ENCODE measurements at places on chromosomes 2 and 18.

DNA sequence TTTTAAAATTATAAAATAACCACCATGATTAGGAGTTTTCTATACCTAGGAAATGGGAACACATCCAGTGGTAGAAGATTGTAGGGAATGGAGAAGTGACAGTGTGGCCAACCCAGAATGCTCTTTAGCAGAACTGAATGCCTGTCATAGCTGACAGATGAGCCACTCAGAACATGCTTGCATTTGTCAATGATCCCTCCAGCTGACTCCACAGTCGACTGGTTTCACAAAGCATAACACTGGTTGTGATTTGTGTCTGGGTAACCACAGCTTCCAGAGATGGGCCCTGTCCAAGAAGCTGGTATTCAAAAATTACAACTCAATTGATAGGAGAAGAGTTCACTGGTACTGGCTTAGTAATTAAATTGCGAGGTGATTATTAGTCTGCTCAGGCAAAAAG, 9.0 kb upstream of the CTIF start:
- no peak for DNase-seq

DNA sequence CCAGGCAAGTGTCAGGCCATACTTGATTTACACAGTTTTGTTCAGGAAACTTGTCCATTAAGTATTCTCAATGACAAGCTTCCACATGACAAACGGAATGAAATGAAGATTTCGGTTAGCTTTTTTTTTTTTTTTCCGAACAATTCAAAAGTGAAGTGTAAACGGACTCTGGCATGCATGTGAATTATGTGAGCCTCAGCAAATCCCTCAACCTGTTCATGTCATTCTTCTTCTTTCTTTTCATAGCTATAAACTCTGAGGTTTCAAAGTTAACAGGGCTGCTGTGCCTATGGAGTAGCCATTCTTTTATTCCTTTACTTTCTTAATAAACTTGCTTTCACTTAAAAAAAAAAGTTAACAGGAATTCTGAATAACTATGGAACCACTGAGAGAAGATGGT, 110.3 kb downstream of the NOL10 start:
- DNase-seq, result no peak

DNA sequence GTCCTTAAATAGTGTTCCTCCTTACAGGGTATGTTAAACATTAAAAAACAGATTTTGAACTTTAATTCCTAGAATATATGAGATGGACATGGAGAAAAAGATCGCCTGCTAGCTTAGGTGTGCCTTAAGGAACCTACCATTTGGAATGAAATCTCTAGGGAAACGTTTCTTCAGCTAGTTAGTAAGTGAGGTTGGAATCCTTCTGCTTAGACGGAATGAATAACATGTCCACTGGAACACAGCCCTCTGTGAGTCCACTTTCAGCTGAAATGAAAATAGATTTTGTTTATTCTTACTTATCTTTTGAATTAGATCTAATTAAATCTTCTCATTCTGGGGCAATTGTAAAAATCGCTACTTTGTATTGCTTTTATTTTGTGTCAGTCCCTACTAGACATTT, 28.4 kb downstream of the NAB1 start:
- DNase-seq, result no peak

DNA sequence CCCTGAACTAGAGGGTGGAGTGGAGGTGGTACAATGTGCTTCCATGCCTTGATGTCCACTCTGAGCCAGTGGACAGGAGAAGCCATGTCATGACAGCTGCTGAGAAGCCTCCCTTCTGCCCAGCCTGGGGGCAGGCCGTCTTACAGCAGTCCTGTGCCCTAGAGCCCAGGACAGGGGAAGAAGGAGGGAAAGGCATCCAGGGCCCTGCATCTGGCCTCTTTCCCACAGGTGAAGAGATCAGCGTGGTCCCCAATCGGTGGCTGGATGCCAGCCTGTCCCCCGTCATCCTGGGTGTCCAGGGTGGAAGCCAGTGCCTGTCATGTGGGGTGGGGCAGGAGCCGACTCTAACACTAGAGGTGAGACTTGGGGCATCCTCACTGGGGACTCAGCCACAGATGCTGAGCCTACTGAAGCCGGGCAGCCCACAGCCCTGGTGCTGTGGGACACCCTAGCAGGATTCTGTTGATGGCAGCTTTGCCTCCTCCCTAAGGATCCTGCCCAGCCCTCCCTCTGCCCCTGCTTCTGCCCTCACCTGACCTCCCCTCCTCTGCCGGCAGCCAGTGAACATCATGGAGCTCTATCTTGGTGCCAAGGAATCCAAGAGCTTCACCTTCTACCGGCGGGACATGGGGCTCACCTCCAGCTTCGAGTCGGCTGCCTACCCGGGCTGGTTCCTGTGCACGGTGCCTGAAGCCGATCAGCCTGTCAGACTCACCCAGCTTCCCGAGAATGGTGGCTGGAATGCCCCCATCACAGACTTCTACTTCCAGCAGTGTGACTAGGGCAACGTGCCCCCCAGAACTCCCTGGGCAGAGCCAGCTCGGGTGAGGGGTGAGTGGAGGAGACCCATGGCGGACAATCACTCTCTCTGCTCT, 3.1 kb downstream of the IL36RN start:
- DNase-seq, result no peak

DNA sequence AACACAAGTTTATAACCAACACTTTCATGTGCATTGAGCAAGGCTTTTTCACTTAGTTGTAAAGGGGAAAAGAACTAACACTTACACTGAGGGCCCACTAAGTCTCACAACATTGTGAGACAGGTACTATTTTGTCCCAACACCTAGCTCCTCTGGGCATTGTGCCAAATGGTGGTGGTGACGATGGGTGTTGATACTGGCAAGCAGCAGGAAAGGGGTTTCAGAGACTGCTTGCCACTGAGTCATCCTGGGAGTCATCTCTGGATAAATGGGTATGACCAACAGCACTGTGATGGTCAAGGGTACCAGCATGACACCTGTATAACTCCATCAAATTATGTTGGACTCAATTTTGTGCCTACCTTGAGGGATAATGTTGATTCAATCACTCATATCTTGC, 138.8 kb upstream of the ITGA6 start:
- DNase-seq, result no peak

DNA sequence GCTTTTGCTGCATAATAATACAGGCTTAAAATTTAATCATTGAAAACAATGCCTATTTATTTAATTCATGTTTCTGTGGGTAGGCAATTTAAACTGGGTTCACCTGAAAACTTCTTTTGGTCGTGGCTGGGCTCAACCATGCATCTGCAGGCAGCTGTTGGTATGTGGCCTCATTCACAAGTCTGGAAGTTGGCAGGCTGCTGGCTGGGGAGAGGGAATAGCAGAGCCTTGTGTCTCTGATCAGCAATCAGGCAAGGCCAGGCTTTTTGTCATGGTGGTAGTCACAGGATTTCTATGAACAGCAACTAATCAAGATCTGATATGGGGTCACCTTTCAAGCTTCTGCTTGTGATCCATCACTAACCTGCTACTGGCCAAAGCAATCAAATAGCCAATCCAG, 130.1 kb upstream of the KCNJ3 start:
- no peak for DNase-seq

- DNase-seq, result no peak
Observed at GRCh38 chr2:156309167-156309566, 23.4 kb downstream of the NR4A2 start.

DNA sequence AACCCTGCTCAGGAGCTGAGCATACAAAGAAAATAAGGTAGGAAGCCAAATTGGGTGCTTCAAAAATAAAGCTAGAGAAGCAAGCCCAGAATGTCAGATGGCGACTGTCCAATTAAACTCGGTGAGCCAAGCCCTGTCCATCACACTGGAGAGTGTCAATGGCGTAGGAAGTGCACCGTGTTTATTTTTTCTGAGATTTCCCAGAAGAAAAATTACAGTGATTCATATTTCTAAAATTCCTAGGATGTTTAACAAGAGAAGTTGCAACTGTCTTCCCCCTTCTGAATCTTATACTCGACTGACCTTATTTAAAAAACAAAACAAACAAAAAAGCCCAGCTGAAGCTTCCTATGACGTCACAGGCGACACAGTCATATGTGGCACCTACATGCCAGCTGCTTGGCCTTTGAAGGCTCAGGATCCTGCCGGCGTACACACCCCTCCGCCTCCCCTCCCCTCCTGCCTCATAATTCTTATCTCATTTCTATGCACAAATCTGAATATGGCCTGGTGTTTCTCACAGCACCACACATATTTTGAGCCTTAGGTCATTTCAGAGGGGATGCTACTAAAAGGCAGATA, 60.8 kb downstream of the MBP start:
- DNase-seq, result no peak

DNA sequence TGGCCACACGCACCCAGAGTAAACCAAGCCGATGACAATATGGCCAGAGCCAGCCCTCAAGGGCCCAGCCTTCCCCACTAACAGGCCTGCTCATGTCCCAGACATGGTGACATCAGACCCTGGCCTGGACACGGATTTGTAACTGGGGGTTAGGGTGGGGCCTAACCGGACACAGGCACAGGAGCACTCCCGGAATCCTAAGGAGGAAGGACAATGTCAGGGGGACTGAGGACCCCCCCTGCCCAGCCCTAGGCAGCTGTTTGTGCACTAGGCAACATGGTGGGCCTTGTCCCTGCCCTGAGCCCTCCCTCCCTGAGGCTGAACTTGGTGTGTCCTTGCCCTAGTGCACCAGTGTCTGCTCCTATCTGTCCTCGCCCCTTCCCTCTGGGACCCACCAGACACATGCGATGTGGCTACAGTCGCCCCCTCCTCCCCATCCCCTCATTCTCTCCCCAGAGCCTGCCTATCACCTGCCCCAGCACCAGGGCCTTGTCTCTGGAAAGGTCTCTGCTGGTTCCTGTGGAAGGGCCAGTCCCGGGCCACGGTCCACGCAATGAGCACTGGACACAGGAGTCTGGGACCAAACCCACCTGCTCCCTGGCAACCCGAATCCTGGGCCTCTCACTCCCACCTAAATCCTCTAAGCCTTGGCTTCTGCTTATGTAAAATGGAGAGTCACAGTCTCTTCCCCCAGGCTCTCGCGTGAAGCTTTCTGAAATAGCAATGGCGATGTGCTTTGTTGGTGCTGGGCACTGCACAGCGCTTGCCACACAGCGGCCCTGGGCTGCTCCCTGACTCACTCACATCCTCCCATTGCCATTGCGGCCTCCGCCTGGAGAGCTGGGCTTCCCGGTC, 76.5 kb upstream of the RAB6C start:
- DNase-seq, result no peak
